ENCODE measurements at places on chromosomes 3 and 15.
A peak's percentile ranks its signal among the peaks of the same experiment; 100 is the strongest.

DNA sequence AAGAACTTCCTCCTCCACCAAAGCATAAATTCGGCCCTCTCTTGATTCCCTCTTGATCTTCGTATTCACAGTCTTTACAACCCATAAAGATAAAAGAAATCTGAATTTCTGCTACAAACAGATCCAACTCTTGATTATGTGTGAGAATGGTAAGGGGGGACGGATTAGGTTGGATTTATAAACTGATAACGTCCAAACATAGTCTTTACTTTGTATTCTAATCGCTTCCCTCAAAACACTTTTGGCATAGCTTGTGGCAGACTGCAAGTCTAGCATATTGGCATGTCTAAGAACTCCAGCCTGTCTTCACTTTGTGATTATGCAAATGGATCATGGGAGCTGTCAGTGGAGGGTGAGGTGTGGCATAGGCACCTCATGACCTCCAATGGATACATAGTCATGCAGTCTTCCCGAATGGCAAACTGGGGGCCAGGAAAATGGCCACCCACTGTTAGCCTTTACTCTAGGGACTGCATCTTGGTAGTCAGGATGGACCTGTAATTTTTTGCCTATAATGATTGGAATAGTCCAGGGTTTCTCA lies 24.3 kb upstream of the GPR171 start:
- no peak for DNase-seq

DNA sequence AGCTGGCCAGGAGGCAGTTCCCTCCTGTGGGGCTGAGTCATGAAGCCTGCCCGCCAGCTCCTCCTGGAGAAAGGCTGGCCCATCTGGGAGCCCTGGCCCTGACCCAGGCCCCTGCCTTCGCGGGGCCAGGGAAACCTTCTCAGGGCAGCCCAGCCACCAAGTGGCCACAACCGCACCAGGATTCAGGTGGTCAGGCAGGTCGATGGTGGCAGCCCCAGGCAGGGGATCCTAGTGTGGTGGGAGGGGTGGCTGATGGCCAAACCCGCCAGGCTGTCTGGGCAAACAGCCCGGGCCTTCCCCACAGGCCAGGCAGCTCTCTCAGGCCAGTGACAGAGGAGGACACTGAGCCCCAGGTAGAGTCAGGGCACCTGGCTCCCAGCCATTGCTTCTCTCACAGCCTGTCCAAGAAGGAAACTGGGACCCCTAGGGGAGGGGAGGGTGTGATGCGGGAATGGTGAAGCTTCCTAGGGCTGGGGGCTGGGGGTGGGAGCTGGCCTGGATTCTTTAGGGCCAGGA lies 1.2 kb downstream of the TWF2 start:
- DNase-seq = peak; percentile 46

DNA sequence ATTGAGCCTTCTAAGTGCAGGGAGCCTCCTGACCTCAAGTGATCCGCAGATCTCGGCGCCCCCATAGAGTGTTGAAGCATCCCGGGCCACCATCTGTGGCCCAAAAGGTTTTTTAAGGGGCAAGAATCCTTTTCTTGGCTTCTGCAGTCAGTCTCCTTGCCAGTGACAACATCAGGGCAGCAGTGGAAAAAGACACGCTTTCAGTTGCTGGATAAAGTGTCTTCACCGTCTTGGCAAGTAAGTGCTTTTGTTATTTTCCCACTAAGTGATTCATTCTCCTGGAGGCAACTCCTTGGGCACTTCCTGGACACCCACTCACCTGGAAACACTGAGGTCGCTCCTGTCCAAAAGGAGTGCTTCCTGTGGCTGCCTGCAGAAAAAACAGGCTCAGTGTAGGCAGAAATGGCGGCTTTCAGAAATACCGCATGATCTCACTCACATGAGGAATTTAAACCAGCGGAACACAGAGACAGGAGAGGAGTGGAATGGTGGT lies 71.7 kb upstream of the ABHD2 start:
- DNase-seq = no peak

DNA sequence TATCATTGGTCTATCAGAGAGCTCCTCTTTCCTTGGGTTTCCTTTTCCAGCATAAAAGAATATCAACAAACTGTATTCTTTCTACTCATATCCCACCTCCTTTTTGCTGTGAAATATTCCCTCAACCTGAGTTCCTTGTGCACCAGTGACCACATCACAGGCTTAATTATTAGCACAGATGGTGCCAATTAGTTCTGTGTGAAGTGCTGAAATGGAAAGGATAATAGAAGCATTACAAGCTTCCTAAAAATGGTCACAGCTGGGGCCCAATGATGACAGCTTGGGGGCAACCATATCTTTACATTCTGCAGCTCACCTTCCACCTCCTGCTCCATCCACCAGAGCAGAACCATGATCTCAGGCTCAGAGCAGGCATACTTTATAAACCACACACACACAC lies 84.6 kb downstream of the ANO10 start:
- DNase-seq = no peak

DNA sequence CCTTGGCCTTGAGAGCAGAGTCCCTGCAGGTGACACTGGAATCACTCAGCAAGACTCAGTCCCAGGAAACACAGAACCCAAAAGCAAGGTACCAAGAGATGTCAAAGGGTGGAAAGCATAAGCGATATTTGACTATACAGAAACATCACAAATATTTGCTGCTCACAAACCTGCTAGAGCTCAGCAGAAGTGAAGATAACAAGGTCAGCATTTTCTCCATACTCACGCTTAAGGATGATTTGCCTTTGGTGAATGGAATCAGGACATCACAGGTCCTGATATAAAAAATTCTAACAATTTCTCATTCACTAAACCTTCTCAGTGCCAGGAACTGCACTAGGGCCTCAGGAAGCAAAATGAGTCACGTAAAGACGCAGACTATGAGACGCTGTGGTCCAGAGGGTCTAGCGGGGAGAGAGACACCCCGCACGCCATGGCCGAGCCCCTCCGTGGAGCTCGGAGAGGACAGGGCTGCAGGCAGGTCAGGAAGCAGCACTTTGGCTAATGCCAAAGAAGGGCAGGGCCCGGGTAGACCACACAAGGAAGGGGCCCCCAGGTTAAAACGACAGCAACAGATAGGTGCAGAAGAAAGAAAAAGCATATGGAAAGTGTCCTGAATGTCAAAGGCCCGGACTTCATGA lies 10.7 kb downstream of the PCSK6 start:
- DNase-seq = no peak

GRCh38 chr3:29416514-29416913 lies 135.6 kb downstream of the RBMS3 start:
- no peak for DNase-seq

DNA sequence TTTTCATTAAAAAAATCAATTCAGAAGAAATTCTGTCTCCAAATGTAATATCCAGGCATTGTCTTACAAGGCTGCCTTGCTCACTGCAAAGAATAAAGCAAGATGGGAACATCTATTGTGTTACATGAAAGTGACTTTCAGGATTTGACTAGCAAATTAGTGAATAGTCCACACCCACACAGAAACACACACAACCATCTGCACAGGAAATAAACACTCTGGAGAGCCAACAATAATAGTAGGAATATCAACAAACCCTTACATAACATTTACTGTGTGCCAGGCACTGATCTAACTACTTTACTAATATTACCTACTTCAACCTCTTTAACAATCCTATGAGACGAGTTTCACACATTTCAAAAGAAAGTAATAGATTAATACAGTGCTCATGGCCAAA lies 28.9 kb upstream of the ZNF385D start:
- no peak for DNase-seq

DNA sequence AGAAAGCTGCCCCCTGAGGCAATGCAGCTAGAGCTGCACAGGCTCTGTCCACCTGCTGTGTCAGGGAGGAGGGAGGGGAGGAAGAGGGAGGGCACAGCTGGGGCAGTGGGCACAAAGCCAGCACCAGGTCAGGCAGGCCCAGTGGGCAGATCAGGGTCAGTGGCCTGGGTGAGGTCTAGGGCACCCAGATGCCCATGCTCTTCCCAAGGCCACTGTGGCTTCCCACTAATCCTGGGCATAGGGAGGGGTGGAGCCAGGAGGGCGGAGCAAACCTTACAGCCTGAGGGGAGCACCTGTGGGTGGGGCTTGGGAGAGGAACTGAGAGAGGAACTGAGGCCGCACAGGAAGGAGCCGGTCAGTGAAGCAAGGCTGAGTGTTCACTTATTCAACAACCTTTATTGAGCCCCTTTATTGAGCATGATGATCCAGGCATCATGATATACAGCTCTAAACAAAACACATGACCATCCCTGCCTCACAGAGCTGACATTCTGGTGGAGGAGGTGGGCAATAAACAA lies 55.0 kb downstream of the RHCG start:
- DNase-seq = no peak

- no peak for DNase-seq
These were observed at the start of gene HCLS1 for GRCh38 chr3:121660356-121661171. Gene HCLS1, minus strand, starts transcription at chr3:121660903. Its CDS starts 2,556 bp downstream, at chr3:121658347.

DNA sequence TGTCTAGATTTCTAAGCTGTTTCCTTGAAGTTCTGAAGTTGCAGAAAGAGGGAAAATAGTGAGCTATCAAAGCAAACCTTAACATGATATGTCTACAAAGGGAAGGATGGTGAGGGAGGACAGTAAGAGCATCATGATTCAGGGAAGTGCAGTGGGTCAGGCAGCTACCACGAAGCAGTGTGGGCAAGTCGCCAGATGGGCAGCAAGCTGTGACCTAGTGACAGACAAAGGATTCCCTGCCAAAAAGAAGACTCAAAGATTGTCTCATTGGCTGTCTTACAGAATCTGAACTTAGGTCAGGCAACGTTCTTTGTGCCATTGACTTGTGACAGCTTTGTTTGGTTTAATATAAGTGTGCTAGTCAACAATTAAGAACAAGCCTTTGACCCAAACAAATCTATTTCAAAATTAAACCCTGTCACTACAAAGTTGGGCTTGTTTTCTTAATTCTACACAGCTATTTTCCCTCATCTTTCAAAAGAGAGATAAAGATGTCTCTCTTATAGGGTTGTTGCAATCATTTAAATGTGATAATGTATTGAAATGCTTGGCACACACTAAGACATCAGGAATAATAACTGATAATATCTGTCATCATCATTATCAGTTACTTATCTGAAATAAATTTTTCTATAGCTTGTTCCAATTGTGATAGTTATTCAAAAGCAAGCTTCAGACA lies 153.3 kb downstream of the ECT2 start:
- DNase-seq = no peak

GRCh38 chr3:1172644-1173043 lies 79.8 kb downstream of the CNTN6 start:
- no peak for DNase-seq

- DNase-seq = no peak
These were observed 12.0 kb downstream of the NFKBIZ start for GRCh38 chr3:101861212-101861788.

GRCh38 chr15:90818251-90819210 lies 49.9 kb upstream of the FURIN start:
- no peak for DNase-seq

- no peak for DNase-seq
These were observed 4.0 kb downstream of the SCAANT1 start for GRCh38 chr3:63908081-63908736.

GRCh38 chr3:171184372-171184771 lies 157.9 kb upstream of the SLC2A2 start:
- no peak for DNase-seq

- no peak for DNase-seq
These were observed 331.5 kb downstream of the UACA start for GRCh38 chr15:70431854-70432253.

GRCh38 chr15:98154863-98155262 lies 194.4 kb downstream of the ARRDC4 start:
- DNase-seq = peak; percentile 28

DNA sequence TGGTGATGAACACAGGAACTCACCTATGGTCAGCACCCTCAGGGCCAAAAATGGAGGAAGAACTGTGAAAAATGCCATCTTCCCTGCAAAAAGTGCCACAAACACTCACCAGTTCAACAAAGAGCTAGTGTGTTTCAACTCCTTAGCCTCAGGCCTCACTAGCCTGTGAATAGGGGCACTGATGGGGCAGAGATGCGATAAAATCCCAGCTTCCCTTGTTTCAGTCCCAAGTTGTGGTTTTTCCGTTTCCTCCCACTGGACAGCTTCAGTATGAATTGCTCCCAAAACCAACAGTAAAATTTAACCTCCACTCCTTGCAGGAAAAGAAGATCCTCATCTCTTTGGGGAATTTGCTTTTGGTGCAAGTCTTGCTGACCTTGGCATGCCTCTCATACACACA lies 117.4 kb upstream of the ADAMTS9 start:
- no peak for DNase-seq

GRCh38 chr15:79311901-79312553 lies 1.1 kb downstream of the TMED3 start:
- DNase-seq = no peak

- no peak for DNase-seq
These were observed 11.5 kb downstream of the HTD2 start for GRCh38 chr3:58317811-58318210.

DNA sequence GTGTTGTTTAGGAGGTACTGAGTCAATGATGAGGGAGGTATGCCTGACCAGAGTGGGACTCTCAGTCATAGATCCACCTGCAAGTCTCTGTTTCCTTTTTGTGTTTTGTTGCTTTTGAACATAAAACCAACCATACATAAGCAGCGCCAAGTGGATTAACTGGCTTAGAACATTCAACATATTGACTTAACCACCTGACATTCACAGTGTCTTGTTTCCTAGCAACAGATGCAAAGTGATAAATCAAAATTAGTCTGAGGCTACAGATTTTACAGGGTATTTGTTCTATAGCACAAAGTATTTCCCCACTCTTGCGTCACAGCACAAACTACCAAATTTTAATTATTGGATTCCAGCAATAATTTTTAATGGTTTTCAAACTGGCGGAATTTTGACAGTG lies 283.8 kb downstream of the BBX start:
- DNase-seq = no peak

DNA sequence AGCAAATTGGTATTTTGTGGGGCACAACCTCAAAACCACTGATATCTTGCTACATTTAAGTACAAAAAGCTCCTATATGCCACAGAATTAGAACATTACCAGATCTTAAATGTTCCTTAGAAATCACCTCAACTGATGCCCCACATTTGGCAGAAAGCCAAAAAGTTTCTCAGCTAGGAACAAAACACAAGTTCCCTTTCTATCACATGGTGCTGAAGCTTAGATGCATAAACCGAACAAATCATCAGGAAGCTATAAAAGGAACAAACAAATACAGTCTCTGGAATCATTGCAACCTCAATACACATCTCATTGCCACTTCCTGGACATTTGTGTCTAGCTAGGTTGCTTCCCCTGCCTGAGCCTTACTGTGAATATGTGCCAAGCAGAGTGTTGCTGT lies 492.6 kb downstream of the LPP start:
- DNase-seq = no peak

- DNase-seq = no peak
These were observed 21.0 kb upstream of the FNDC3B start for GRCh38 chr3:172018364-172018763.

DNA sequence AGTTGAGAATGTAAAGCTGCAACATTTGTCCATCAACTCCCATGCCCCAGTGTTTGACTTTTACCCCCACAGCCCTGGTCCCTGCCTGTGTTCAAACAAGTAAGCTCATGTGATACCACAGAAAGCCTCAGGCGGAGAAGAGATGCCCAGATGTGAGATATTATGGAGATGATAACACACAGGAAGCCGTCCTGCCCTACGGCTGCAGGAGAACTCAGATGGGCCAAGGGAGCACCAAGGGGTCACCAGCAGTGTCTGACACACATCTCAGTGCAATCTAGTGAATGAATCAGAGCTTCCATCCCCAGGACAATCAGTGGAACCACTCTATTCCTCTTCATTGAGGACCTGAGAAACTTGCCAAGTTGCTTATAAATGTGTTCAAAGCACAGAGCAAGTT lies 14.0 kb upstream of the SPINK8 start:
- no peak for DNase-seq

- DNase-seq = no peak
These were observed 28.6 kb upstream of the CCDC39 start for GRCh38 chr3:180707896-180708295.

All from AG09309 (cell line).